ENCODE measurements at places on chromosomes 3 and 15.

DNA sequence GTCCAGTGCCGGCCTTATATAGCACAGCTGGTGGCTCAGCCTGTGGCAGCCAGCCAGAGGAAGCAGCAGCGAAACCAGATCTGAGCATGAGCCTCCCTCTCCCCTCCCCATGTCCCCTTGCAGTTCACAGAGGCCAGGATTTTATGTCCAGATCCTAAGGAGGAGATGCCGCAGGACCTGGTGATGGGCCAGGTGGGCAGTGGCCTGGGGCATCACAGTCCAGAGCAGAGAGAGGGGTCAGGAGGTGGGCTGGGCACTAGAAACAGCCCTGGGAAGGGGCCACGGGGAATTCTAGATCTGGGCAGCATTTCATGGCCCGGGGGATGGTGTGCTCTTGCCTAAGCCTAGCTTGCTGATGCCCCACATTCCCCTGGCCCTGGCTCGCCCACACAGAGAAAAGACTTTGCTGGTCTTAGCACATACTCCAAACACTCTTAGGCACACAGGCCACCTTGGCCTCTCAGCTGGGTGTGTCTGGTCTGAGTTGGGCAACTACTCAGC, 259 bp upstream of the CILP start:
- H3K27ac ChIP-seq = peak overlapping the region; percentile 53
- DNase-seq = peak; percentile 66
- H3K4me3 ChIP-seq = peak overlapping the region; percentile 41
- no peaks in the 10 kb centered on the region for H3K27me3 ChIP-seq
- H3K36me3 ChIP-seq = no peaks in the 10 kb centered on the region
- H3K4me1 ChIP-seq = peaks cover 18% of the 10 kb centered on the region

DNA sequence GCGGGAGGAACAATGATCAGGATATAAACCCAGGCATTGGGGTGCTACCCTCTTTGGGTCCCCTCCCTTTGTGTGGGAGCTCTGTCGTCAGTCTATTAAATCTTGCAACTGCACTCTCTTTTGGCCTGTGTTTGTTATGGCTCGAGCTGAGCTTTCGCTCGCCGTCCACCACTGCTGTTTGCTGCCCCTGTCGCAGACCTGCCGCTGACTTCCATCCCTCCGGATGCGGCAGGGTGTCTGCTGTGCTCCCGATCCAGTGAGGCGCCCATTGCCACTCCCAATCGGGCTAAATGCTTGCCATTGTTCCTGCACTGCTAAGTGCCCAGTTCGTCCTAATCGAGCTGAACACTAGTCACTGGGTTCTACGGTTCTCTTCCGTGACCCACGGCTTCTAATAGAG, 1443.7 kb upstream of the CADM2 start:
- H3K36me3 ChIP-seq = no peaks in the 10 kb centered on the region
- H3K4me3 ChIP-seq = no peak overlapping the region
- H3K27ac ChIP-seq = no peak overlapping the region
- H3K27me3 ChIP-seq = no peaks in the 10 kb centered on the region
- DNase-seq = no peak
- no peaks in the 10 kb centered on the region for H3K4me1 ChIP-seq

- H3K36me3 ChIP-seq = no peaks in the 10 kb centered on the region
- DNase-seq = no peak
- H3K27me3 ChIP-seq = no peaks in the 10 kb centered on the region
- H3K27ac ChIP-seq = no peak overlapping the region
- H3K4me3 ChIP-seq = no peak overlapping the region
- peaks cover 36% of the 10 kb centered on the region for H3K4me1 ChIP-seq
Observed at GRCh38 chr15:62550106-62550505, 385.0 kb upstream of the C2CD4B start.

DNA sequence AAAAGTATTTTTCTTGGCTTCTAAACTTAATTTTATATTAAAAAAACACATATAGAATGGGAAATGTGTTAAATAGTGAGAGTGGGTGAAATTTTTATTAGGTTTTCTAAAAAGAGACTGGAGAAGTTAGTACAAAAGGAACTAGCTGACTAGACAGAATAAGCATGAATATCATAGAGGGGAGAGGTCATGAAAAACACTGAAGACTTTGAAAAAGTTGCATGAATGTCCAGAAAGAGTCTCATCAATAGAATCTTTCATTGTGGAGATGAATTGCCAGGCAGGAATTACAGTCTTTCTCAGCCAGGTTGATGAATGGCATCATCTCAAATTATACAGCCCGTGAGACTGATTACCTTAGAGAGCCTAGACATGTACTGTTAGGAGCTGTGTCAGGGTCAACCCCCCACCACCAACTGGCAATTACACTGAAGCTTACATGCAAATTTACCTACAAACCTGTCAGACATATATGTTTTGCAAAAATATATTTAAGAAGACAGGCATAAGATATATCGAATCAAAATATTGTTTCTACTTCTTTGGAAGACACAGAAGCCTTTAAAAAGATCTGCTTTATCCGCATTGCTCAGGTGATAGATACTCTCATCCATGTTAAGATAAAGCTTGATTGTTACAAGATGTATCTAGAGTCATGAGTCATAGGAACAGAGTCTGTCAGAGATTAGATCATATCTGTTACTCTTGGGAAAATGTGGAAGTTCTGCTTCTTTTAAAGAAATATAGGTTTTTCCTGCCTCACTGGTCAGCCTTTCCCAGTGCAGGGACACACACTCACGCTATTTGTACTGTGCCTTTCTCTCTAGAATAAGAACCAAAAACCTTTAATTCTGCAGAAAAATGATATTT, 34.8 kb upstream of the PFN2 start:
- no peaks in the 10 kb centered on the region for H3K27me3 ChIP-seq
- H3K36me3 ChIP-seq = no peaks in the 10 kb centered on the region
- H3K4me3 ChIP-seq = no peak overlapping the region
- H3K27ac ChIP-seq = no peak overlapping the region

Measured in psoas muscle (tissue), 8 donors.